ENCODE measurements at places on chromosomes 3 and 15.

DNA sequence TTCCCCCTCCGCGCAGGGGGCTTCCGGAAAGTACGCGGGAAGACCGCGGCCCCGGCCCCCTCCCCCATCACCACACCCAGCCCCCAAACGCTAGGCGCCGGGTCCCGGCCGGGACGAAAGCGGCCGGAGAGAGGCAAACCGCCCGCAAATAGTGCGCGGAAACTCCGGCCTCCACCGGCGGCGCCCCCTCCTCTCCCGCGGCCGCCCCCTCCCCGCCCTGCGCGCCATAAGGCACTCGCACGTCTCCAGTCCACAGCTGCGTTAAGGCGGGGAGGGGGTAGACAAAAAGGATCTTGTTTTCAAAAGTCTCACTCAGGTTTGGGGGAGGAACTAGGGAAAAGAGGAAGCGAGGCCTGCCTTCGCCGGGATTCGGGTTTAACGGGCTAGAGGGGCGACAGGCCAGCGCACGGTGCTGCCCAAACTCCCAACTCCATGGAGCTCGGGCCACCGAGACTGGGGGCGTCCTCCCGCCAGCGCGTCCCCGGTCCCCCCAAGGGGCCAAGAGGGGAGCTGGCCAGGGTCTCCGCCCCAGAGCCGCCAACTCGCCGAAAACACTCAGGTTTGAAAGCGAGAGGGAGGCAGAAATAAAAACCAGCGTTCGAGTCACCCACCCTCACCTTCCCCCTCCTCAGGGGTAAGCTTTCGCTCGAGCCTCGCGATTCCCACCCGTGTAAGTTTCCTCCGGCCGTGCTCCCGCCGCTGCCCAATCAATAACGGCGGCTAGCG, 1.8 kb downstream of the ANP32A start:
- DNase-seq, result peak; percentile 46

DNA sequence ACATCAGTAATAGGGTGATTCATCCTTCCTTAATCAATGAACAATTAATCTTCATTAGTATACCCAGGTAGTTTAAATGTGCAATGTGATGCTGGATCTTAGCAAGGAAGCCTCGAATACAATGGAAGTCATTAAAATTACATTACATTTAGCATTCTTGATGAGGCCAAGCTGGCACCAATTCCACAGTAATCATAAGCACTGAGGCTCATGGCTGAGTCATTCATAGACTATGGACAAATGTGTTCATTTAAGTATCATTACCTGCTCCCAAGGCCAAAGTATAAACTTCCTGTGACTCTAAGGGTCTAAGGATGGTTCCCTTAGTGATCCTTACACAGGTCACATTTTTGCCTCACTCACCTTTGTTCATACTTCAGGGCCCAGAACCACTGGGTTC, 266.4 kb upstream of the CDIN1 start:
- DNase-seq, result peak; percentile 21

GRCh38 chr15:36761132-36761847, 181.9 kb downstream of the CDIN1 start:
- no peak for DNase-seq

GRCh38 chr3:65371053-65371452, 667.7 kb downstream of the MAGI1 start:
- no peak for DNase-seq

DNA sequence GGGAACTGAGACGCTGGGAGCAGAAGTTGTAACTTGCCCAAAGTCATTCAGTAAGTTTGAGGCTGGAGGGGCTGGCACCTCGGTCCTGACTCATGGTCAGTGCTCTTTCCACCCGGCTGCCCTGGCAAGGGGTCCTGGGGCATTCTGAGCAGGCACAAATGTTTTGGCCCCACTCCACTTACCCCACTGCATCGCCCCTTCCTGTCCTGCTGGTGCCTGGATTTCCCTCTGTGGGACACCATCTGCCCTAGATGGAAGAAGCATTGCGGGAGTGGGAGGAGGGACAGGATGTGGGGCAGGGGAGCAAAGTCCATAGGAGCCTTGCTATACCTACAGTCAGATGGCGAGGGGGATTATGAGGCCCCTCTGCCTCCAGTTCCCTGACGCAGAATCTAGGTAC, 4.5 kb downstream of the CORO2B start:
- no peak for DNase-seq

DNA sequence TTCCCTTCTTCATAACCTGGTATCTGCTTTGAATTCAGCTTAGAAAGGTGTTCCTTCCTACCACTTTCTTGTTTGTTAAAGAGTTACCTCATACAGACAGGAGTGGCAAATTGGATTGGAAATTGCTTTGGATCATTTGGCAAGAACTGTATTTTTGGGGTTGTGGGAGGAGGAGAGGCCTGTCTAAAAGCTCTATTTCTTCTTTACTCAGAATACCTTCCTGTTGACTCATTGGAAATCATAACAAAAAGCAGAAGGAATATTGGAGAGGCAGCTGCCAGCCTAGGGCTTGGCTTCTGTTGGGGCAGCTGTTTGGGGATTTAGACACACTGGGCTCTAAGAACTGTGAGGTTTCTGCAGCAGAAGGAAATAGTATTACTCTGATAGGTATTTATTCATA, 14.2 kb downstream of the IQGAP1 start:
- DNase-seq, result peak; percentile 93

DNA sequence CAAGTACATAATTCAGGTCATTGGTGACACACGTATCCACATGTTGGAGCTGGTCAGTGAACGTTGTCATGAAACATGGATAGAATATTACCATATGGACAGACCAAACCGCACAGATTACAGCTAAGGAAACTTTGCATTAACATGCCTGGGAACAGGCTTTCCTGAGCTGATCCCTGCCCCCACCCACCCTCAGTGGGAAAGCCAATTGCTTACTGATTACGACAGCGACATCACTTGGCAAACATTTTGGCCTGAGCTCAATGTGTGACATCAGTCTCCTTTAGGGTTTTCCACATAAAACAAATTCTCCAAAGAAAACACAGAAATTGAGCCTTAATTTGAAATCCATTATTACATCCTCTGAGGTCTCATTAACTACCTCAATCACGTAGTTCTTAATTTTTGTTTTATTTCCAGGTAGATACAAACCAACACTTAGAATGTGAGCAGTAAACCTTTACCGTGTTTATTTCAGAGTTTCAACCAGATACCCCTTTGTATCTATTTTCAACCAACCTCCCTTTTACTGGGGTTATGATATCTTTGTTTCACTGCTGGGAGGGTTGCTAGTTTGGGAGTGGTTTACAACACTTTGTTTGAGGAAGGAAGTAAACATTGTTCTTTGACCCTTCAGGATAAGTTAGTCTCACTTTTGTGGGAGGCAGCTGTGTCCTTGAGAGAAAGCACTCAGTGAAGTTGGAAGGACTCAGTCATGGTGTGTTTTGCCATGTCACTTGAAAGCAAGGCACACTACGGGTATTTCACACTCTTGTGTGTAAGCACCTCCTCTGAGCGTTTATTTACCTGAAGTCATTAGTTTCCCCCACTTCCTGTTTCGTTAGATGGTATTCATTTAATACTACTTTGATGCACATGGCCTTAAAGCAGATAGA, 103.1 kb downstream of the CMSS1 start:
- DNase-seq, result peak; percentile 72

- DNase-seq, result peak; percentile 26
Measured at GRCh38 chr3:75294124-75294523, 370.0 kb upstream of the FRG2C start.

- DNase-seq, result peak; percentile 87
Measured at GRCh38 chr15:78930577-78931388, 14.1 kb downstream of the CTSH start.

- no peak for DNase-seq
Measured at GRCh38 chr3:87706176-87706575, 352.6 kb downstream of the CGGBP1 start.

DNA sequence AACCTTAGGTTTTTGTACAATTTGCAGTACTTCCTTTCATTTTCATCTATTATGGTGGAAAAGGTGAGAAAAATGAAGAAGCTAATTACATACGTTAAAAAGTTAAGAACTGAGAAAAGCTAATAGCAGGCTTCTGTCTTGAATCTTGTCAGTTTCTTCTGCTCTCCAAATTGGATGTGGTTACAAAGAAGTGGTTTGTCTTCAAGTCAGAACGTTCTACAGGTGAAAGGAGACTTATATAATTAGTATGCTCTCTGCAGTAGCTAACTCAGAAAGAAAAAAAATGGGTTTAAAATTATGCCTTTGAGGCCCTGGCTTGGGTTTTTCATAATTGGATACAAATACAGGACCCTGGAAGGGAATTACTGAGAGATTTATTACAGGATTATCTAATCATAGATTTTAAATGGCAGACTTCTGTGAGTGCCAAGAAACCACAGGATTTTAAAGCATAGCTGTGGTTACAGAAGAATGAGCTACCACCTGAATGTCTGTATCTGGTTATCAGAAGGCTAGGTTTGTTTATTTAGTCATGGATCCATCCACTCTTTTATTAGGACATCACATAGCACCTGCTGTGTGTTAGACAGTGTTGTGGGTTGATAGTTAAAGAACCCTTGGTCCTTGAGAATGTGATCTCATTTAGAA, 528.1 kb upstream of the MCTP2 start:
- no peak for DNase-seq

- peak; percentile 47 for DNase-seq
Measured at GRCh38 chr3:32399030-32399620, 7.5 kb downstream of the CMTM7 start.

GRCh38 chr15:69578787-69579583, 126.4 kb downstream of the RPLP1 start:
- DNase-seq, result no peak

DNA sequence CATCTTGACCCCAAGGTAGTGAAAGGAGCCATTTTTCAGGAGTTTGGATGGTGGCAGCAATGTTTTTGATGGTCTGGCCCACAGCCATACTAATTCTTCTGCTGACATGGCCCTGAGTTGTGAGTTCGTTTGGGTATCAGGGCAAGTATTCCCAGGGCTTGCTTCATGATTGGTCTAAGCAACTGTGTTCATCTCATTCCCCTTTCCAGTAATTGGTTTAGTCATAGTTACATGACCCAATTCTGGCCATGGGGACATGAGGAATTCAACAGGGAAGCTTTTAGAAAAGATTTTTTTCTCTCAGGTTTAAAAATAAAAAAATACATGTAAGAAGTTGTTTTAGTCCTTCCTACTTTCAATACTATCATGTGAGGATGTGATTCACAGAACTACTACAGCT, 150.5 kb upstream of the NPHP3 start:
- DNase-seq, result no peak

GRCh38 chr3:104717828-104718196, 648.9 kb upstream of the ALCAM start:
- DNase-seq, result no peak
